ENCODE measurements at places on chromosomes 11 and 22.

- DNase-seq = no peak
These were observed 49.9 kb downstream of the ZNRF3 start for GRCh38 chr22:28933321-28933720.

DNA sequence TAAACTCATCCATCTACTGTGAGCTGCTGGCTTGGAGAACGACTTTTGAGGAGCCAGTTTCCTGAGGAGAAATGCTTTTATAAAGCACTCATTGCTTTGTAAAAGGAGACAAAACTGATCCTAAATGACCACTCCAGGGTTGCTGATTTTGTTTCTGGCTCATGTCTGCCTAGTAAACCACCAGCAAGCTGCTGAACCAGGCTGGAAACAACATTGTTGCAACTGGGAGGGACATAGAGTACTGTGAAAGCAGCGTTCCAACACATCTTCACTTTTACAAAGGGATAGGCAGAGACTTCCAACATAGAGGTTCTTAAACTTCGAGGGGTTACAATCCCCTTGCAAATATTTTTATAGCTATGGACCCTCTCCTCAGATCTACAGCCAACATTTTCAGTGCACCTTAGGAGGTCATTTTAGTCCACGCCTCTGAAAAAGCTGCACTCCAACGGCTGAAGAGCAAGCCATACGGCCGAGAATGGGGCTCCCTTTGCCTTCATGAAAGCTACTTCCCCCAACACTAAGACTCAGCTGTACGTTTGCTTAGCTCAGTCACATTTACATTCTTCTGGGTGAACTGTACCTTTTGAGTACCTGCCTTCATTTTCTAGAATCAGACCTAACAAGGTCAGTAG is 54.7 kb downstream of the PANX1 start:
- DNase-seq = no peak

DNA sequence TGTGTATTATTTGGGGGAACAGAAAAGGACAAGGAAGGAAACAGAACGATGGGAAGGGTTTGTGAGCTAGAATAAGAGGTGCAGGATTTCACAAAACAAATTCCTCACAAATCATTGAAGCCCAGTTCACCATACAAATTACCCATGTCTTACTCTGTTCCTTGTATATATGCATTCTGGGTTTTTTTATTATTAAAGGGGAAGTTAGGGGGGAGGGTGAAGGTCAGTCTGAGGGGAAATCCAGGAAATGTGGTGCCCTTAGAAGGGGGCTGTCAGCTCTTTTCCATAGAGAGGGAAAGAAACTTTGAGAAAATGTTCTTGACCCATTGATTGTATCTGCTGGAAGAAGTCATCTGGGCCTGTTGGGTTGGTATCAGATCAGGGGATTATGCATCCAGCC is 90.8 kb downstream of the RNF169 start:
- DNase-seq = no peak

DNA sequence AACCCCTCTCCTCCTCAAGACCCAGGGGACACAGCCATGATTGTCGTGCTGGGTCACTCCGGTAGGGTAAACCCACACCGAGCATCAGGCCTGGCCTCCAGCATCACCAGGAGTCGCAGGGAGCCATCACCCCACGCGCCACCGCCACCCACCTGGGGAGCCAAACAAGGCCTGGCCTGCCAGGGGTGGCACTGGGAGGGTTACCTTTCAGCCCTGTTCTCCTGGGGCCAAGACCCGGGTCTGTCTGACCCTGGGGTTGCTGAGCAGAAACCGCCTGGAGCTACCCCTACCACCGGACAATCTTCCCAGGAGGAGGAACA is 39.3 kb upstream of the NNMT start:
- DNase-seq = no peak

DNA sequence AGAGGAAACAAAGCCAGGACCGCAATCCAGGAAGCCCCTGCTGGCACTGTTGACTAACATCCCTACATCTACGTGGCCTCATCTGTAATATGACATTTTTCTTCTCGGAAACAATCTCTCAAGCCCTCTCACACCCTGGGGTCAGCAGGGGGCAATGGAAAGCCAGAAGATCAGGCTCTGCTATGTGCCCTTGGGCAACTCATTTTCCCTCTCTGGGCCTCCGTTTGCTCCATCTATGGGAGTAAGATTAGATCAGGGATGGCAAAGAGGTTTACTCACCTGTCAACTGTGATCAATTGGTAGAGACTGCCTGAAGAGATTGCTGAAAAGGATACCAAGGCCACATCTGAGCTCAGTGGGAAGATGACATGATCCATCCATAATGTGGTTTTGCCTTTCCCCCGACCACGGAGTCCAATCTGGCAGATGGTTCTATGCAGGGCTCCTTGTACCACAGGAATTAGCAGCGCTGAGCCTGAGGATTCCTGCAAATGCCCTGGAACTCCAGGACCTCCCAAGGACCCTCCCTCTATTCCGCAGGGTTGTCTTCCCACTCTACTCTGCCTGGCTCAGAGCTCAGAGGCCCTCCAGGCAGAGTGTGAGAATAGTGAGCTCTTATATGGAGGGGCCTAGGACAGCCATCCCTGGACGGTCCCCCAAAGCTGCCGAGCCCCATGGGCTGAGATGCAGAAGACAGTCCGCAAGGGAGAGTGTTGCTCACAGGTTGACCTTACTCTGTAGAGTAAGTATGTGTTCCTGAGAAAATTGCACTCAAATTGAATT is 66.1 kb downstream of the CHST1 start:
- no peak for DNase-seq

DNA sequence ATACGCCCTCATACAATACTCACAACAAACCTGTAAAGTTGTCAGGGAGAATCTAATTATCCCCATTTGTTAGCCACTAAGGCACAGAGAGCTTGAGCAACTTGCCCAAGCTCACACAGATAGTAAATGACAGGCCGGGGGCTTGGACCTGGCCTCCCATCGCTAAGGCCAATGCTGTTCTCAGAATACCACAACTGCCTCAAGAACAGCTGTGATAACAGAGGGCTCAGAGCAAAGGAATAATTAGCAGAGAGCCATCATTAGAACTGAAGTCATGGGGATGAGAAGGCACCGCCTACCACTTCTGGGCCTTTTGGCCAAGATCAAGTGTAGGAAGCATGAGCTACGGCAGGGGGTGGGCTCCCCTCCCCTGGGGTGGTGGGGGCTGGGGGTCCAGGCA is 98.6 kb downstream of the FEZ1 start:
- no peak for DNase-seq

GRCh38 chr22:32323513-32324164 is 34.0 kb upstream of the RFPL3 start:
- no peak for DNase-seq

- no peak for DNase-seq
These were observed 2.9 kb upstream of the ALX4 start for GRCh38 chr11:44312876-44313275.

- no peak for DNase-seq
These were observed 240.3 kb downstream of the BRD1 start for GRCh38 chr22:49587421-49587820.

- no peak for DNase-seq
These were observed 14.5 kb upstream of the GAB2 start for GRCh38 chr11:78432058-78432515.
